ENCODE measurements at places on chromosomes 6 and 20.

DNA sequence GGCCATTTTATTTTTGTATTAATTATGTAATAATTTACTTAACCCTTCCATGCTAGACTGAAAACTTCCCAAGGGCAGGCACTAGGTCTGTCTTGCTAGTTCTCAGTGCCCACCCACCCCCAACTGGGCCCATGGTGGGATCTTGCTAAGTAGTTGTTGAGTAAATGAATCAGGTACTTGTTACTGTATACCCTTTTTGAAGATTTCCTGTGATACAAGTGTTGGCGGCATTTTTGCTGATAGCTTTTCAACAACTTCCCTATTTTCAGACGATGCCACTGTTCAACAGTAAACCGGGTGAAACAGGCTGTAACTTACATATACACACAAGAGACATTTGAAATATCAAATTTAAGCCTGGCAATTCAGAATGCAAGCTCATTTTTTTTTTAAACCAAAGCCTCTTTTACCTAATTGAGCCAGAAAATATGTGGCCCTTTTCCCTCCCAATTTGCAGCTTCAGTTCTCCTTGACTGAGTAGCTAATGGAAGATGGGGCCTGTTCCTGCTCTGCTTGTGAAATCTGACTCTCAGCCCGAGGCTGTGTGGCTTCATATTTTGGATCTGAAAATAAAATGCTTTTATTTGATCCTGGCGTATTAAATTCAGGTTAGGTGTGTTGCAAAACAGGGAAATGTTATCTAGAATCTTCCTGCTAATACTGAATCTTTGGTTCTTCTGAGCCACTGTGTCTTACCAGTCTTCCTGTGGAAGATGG, 288.3 kb downstream of the NRN1 start:
- DNase-seq = no peak

DNA sequence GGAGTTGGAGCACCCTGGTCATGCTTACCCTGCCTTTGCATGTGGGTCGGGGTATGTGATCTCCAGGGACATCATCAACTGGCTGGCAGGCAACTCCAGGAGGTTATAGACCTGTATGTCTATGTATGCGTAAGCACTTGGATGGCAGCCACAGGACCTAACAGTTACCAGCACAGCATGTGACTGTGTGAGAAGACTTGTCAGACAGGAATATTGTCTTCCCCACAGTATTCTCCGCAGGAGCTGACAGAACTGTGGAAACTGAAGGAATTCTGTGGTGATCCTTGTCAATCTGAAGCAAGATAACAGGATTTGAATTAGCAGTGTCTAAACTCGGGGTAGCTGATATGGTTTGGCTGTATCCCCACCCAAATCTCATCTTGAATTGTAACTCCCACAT, 59.2 kb downstream of the TMEM244 start:
- DNase-seq = no peak

DNA sequence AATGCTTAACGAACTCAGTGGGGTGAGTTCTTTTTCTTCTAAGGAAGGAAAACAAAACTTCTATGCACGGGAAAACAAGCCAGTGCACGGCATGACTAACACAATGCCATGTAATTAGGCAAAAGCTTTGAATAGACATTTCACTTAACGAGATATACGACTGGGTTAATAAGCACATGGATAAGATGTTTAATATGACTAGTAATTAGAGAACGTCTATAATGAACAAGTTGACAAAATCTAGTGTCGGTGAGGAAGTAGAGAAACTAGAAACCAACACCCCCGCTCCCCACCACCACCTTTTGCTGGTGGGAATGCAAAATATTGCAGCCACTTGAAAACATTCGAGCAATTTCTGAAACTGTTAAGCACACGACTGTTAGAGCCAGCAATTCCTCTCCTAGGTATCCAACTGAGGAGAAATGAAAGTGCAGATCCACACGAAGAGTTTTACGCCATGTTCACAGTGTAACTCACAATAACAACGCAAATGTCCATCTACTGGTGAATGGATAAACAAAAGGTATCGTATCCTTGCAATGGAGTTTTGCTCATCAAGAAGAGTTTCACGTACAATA, 644.9 kb upstream of the AGPAT4 start:
- no peak for DNase-seq

GRCh38 chr6:2632368-2632767, 118.4 kb downstream of the MYLK4 start:
- no peak for DNase-seq

GRCh38 chr6:105780146-105780860, 305.8 kb upstream of the PRDM1 start:
- DNase-seq = no peak

DNA sequence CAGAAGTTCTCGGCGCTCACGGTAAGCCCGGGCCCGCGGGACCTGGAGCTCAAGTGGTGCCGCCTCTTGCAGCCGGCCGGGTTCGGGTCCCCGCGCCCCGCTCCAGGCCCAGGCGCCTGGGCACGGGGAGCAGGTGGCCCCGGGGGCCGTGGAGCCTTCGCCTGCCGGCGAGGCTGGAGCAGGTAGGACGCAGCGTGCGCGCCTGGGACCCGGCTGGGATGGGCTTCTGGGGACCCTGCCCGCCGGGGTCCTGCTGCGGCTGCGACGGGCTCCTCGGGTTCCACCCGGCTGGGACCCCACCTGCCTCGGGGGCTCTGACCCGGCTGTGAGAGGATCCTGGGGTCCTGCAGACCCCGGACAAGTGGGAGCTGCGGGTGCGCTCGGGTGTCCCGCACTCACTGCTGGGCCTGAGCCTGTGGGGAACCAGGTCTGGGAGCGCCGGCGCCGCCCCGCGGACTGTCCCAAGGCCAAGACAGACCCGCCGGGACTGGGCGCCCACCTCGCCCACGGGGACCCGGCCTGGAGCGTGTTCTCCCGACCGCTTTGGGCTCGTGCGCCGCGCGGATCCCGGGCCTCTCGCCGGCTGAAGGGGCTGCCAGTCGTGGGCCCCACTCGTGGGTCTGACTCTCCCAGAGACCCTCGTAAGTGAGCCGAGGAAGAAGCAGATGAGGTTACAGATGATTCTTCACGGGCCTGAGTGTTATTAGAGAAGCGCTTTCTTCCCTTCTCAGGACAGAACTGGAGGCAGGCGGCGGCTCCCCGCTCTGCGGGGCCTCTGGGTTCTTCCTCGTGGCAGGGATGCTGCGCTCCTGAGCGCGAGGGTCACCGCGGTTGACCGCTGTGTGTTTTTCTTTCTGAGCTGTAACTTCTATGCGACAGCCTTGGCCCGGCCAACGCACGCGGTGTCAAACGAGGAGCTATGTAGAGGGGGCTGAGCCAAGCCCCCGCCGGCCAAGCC, 729 bp downstream of the SMOC2 start:
- DNase-seq = no peak

- no peak for DNase-seq
These were observed 89.8 kb downstream of the PREX1 start for GRCh38 chr20:48738094-48738398.

DNA sequence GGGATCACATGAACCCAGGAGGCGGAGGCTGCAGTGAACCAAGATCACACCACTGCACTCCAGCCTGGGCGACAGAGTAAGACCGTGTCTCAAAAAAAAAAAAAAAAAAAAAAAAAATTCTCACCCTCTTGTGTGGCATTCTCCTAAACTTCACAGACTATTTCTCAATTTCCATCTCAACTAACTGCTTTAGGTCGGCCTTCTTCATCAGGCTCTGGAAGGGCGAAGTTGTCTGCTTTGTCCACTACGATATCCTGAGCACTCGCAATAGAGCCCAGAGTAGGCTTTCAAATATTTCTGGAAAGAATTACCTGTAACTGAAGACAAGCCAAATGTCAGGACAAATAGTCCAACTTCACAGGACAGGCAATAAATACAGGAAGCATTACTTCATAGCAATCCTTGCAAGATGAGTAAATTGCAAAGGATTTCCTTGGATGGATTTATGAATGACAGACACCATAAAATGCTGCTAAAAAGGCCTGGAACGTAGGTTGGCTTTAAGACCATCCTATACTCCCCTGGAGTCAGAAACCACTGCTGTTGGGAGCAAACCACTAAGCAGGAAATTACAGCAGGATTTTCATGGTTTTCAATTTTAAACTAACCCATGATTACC, 116.3 kb upstream of the SLC2A12 start:
- no peak for DNase-seq

DNA sequence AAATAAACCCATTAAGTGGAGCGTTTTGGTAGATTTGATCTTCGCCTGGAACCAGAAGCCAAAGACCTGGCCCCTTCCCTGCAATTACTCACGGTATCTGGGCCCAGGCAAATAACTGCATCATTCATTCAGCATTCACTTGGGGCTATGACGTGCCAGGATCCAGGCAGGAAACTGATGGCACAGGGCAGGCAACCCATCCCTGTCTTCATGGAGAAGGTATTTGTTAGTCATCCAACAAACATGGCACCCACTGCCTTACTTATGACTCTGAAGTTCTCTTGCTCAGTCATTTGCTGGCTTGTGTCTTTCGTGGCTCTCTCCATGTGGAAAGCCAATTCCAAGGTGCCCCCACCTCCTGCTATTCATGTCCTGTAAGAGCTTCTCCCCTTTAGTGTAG, 232.4 kb downstream of the BMP7 start:
- DNase-seq = no peak

DNA sequence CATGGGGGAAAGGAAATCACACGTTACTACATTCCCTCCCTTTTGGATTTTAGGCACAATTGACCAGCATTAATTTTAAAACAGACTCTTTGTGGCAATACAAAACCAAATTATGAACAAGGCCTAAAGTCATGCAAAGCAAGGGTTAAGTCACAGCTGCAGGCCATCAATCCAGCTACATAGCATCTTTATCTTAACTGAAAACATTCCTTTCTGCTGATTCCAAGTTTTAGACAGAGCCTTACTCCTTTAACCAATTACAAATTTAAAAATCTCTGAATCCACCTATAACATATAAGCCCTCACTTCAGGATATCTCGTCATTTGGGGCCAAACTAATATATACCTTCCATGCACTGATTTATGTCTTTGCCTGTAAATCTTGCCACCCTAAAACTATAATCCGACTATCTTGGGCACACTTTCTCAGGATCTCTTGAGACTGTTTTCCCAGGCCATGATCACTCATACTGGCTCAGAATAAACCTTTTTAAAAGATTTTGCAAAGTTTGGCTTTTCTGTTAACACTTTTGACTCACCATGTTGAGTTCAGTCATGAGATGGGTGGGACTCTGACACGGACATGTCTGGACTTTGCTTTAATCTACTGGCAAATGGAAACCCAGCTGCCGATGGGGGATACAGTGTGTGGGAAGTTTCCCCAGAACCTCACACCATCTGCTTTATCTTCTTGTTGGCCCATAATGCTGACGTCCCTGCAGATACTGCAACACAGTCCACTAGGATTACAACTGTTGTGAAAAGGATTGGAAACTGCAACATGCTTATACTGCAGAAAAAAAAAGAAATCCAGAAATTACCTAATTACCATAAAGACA, 757.0 kb downstream of the PTPRT start:
- no peak for DNase-seq

GRCh38 chr6:147164761-147165160, 39.5 kb upstream of the STXBP5 start:
- DNase-seq = no peak

DNA sequence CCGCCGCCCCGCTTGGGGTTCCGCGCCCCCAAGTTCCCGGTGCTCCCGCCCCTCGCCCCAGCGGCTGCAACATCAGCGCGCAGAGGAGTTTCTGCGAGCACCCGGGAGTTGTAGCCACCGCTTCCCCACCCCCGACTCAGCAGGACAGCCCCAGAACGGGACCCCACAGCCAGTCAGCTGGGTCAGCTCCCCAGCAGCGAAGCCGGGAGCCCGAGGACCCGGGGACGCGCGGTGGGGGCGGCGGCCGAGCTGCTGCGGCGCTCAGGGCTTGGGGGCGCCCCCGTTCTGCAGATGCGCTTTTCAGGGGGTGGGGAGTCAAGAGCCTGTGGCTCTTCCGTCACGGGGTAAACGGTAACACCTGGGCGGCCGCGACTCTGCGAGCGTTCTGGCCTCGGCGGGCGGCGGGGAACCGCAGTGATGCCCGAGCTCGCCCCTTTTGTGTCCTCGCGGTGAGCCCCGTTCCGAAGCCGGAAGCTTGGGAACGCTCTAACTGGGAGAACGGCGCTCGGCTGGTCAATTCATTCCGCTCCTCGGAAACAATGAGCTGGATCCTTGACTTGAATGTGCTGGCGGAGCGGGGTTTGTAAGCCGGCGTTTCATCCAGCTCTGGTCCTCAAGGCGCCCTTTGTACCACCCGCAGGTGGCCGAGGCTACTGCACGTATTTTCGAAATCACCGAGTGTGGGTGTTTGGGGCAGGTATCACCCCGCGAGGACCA, 774 bp downstream of the PLEKHG1 start:
- DNase-seq = peak; percentile 44

GRCh38 chr6:164208371-164208770, 793.9 kb downstream of the QKI start:
- DNase-seq = no peak

DNA sequence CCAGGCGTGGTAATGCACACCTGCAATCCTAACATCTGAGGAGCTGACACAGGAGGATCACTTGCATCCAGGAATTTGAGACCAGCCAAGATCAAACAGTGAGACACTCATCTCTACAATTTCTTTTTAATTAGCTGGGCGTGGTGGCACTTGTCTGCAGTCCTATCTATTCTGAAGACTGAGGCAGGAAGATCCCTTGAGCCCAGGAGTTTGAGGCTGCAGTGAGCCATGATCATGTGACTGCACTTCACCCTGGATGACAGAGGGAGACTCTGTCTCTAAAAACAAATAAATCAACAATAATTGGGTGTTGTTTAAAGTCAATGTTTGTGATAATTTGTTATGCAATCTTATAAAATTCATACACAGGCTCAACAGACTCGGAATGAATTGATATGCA, 18.0 kb upstream of the HLA-A start:
- no peak for DNase-seq

DNA sequence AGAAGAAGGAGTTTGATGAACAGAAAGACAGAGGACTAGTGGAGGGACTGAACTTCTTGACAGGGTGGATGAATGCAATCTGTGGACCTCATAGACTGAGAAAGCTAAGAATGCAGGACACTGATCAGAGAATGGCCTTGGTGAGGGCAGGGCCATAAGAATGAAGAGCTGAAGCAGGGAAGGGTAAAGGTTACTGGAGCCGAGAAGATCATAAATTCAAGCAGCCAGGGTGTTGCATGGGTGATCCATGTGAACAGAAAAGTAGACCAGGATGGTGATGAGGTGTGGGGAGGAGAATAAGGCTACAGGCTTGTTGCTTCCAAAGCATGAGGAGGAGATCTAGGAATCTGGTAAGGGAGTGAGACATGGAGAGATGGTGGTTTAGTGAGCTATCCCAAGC, 295.9 kb downstream of the ADGB start:
- DNase-seq = no peak

GRCh38 chr6:137581019-137581707, 87.0 kb upstream of the OLIG3 start:
- DNase-seq = no peak

Measured in central memory CD8-positive, alpha-beta T cell (primary cell).